Cortex of kidney (tissue), 1 donor: ENCODE measurements at places on chromosomes 5 and 9.

- DNase-seq: no peak
Measured at GRCh38 chr5:110105692-110106091, 416.0 kb downstream of the MAN2A1 start.

DNA sequence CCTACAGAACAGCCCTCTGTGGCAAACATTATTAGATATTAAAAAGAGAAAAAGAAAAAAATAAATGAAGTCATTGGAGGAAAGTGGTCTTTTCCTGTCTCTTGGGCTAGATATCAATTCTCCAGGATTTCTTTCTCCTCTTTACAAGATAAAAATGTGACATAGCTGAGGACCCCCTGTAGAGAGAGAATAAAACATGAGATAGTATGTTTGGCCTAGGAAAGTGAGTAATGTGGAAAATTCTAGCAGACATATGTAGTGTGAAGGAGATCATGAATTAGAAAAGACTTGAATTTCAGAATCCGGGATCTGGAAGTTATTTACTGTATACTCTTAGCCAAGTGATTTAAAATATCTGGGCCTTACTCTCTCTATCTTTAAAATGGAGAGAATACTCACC is 823.1 kb downstream of the TLR4 start:
- no peak for DNase-seq

DNA sequence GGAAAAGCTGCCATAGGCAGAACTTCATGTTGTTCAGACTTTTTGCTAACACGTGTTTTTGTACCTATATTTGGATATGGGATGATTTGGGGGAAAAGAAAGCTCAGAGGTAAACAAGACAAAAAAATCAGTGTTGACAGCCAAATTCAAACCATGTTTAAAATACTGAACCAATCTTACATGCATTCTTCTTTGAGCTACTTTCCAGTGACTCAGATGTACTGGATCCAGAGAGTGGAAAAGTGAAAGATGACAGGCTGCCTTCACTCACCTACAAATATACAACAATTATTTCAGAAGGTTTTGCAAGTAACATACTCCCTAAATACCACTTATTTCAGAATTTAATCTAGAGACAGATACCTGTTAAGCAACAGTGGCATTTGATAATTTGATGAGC is 165.7 kb downstream of the MPDZ start:
- DNase-seq: no peak

DNA sequence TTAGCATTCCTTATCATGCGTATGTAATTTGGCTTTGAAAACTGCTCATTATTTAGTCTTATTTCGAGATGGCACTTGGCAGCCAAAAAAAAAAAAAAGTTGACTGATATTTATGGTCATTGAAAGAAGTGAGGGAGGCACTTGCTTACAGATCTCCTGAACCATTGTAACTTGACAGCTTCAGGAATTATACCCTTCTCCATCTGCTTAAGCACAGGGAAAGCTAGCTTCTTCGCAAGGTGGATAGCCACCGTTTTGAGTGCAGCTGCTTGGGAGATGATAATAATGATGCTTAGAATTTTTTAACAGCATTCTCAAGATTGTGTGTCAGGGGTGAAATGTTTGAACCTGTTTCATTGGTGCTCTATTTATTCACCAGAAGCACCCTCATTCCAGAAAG is 116.1 kb downstream of the GIN1 start:
- DNase-seq: no peak

DNA sequence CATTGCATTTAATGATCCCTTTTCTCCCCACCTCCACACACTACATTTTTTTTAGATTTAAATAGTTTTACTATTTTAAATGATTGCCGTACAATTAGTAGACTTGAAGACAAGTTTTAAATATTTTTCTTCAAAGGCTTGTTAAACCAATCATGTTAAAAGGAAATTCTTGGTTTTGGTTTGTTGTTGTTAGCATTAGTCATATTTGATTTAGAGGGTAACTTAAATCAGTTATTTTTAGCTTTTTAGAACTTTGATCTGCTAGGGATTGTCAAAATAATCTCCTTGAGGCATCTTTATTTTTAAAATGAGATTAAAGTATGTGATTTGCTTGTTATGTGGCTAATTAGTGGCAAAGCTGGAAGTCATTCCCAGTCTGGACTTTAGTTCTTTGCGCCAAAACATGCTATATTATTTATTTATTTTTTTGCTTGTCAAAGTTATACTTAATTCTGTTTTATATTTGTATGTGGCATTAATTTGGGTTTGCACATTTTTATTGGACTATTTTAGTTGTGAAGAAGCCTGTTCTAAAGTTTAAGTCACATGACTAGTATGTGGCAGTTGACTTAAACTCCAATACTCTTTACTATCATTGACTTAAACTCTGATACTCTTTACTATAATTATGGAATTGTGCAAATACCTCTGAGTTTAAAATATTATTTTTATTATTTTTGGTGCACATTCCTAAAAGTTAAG is 14.7 kb downstream of the ITGA1 start:
- DNase-seq: no peak

GRCh38 chr5:75681125-75681830 is 36.0 kb downstream of the POC5 start:
- no peak for DNase-seq

GRCh38 chr9:124272118-124272517 is 14.4 kb downstream of the NEK6 start:
- DNase-seq: no peak

DNA sequence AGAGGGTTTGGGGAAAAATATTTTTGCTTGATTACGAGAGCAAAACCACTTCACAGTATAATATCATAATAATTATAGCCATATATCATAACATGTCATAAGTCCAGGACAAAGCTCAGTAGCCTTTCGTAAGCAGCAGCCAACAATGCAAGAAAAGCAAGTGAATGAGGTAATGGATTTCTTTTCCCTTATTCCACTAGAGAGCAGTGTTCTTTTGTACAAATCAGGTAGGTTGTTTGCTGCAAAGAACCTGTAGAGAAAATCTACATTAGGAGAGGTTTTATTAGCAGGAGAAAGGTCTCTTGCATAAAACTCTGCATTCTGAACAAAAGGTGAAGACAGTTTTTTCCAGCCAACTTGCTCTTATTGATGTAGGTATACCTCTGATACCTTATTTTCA is 1033.4 kb downstream of the TLE4 start:
- DNase-seq: no peak

DNA sequence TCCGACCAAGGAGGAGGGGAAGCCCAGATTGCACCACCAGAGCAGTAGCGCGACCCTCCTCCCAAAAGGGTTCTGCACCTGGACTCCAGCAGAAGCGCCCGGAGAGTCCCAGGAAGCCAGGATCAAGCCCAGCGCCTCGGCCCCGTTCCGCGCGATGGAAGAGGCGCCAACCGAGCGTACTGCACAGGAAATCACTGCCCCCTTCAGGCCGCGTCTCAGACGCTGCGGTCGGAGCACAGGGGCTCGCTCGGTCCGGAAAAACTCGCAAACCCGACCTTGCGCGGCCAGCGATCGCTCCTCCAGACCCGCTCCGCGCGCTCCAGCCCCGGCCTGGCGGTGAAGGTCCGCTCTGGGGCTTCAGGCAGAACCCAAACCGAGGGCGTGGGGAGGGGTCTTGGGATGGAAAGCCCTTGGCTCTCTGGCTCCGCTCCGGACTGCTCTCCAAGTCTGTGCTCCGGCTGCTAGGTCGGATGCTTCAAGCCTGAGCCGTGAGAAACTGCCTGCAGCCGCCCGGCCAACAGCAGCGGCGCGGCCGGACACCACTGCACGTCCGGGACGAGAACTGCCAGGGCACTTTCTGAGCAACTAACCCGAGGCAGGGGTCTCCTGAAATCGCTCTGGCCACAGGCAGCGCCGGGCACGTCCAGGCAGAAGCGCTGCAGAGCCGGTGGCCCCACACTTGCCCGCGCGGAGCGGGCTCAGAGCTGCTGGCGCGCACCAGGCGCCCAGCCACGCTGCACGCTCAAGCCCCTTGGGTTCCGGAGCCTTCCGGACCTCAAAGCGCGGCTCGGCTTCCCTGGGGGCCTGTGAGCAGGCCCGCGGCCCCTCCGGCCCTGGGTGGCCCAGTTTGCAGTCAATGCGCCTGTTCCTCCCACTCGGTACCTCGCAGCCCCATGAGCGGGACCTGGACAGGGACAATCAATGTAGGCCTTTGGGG is 1.3 kb downstream of the GABBR2 start:
- no peak for DNase-seq

- no peak for DNase-seq
Measured at GRCh38 chr5:134957920-134958608, 9.6 kb upstream of the CATSPER3 start.

GRCh38 chr9:131273856-131274673 is 2.2 kb downstream of the FAM78A start:
- DNase-seq: no peak

GRCh38 chr9:107782381-107782780 is 292.8 kb upstream of the KLF4 start:
- DNase-seq: no peak

GRCh38 chr5:14408969-14409586 is 172.5 kb upstream of the OTULINL start:
- DNase-seq: no peak

DNA sequence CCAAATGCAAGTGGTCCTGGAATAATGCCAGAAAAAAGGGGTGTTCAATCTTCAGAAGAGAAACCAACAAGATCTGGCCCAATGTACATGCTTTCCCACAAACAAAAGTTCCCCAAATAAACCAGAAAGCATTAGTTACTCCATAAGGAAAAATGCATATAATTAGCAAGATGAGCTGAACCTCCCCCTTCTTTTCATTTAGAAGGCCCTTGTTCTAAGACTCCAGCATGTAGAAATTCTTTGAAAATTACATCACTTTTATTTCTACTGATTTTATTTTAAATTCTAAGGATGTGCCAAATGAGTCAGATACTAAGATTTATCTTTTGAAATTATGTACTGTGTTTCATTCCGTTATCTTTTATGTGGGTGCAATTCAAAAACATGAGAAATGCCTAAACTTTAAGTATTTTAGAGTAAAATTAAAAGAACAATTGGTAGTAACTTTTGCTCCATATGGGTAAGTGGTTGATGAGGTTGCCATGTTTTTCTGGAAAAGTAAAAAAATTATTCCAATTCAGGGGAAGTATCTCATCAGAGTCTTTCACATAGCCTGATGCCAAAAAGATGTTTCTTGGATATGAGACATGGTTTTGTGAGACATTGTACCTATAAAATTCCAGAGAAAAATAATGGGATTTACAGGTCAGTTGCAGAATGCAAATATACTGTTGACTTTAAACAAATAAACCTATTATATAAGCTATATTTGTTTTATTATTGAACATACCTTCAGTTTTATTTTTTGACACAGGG is 106.5 kb upstream of the CCDC112 start:
- no peak for DNase-seq

DNA sequence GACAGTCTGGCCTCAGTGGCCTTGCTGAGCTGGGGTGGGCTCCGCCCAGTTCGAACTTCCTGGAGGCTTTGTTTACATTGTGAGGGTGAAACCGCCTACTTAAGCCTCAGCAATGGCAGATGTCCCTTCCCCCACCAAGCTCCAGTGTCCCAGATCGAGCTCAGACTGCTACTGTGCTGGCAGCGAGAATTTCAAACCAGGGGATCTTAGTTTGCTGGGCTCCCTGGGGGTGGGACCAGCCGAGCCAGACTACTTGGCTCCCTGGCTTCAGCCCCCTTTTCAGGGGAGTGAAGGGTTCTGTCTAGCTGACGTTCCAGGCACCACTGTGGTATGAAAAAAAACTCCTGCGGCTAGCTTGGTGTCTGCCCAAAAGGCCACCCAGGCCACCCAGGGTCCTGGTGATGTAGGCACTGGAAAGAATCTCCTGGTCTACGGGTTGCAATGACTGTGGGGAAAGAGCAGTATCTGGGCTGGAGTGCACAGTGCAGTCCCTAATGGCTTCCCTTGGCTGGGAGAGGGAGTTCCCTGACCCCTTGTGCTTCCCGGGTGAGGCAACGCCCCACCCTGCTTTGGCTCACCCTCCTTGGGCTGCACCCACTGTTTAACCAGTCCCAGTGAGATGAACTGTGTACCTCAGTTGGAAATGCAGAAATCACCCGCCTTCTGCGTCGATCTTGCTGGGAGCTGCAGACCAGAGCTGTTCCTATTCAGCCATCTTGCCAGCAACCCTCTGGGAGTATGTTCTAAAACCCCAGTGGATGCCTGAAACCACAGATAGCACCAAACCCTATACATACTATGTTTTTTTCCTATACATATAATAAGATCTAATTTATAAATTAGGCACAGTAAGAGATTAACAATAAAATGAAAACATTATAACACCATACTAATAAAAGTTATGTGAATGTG is 95.5 kb downstream of the TMEM161B start:
- DNase-seq: no peak

GRCh38 chr5:58022055-58022454 is 437.8 kb downstream of the PLK2 start:
- DNase-seq: no peak

DNA sequence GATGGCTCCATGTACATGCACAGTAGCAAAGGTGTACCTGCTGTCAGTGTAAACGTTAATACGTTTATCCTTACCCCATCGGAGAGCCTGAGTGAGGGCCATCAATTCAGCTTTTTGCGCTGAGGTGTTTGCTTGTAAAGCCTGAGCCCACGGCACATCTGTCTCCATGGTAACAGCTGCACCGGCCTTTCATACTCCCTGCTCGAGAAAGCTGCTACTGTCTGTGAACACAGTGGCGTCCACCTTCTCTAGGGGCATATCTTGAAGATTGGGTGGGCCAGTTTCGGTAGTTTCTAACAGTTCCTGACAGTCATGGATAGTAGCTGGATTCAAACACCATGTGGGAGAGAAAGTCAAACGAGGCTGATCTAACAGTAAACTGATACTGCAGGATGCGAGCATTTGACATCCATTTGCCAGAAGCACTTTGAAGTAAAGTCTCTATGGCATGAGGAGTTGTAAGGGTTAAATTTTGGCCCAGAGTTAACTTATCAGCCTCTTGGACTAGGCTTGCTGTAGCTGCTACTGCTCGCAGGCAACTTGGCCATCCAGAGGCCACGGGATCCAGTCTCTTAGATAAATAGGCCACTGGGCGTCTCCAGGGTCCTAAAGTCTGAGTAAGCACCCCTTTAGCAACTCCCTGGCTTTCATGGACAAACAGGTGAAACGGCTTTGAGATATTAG is 21.0 kb upstream of the RHOBTB3 start:
- no peak for DNase-seq

- DNase-seq: no peak
Measured at GRCh38 chr9:76897804-76898525, 7.9 kb downstream of the PRUNE2 start.

GRCh38 chr5:63240063-63240755 is 661.6 kb downstream of the LRRC70 start:
- DNase-seq: no peak

DNA sequence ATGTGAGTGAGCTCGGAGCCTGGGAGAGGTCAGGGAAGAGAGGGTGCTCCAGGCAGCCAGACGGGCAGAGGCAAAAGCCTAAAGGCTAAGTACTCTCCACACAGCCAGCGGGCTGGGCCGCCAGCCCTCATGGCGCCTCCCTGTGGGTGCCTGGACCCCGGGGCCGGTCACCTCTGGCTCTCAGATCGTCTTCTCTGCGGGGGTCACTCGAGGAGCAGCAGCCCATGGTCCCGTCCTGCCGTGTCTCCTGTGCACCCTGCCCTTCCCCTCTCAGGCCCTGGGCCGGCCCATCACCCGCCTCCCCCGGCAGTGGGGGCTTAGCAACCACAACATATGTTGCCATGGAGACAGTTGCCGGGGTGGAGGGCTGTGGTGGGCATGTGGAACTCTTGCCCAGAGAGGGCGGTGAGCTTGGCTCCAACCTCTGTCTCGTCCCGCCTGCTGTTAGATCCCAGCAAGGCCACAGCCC is 4.2 kb downstream of the AK1 start:
- no peak for DNase-seq

- DNase-seq: no peak
Measured at GRCh38 chr9:76415154-76415553, 20.9 kb upstream of the RFK start.

- DNase-seq: no peak
Measured at GRCh38 chr5:5006548-5006947, 133.6 kb upstream of the ADAMTS16 start.

- DNase-seq: no peak
Measured at GRCh38 chr9:133147412-133148198, 16.1 kb downstream of the GBGT1 start.
